HCEC 1CT (cell line): ENCODE measurements at places on chromosomes 4 and X.

- DNase-seq: no peak
Observed at GRCh38 chr4:8725845-8726244, 133.3 kb downstream of the CPZ start.

- DNase-seq: no peak
Observed at GRCh38 chr4:7516773-7517144, 82.0 kb upstream of the PSAPL1 start.

GRCh38 chr4:175394208-175394607 lies 417.9 kb downstream of the GPM6A start:
- DNase-seq: no peak

GRCh38 chr4:22997358-22998224 lies 304.9 kb downstream of the GBA3 start:
- no peak for DNase-seq

- no peak for DNase-seq
Observed at GRCh38 chr4:17740702-17741101, 40.7 kb downstream of the FAM184B start.

GRCh38 chr4:7978907-7979651 lies 39.4 kb upstream of the AFAP1 start:
- no peak for DNase-seq

DNA sequence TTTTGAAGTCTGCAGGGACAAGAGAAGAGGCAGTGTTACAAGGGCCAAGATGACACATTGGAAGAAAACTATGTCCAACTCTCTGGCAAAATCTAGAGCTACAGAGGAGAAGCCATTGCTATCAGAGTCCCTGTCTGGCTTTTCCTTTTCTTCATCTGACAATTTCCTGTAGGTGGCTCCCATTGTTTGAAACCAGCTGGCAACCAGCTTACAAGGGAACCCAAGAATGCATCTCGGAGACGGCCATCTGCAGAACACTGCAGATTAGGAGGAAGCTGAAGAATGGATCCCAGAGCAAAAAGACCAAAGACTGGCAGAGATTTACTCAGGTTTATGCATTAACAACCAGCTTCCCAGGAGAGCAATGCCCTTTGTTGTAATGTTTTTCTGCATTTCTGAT lies 216.2 kb upstream of the CTSO start:
- DNase-seq: no peak

GRCh38 chr4:150479657-150480056 lies 102.3 kb upstream of the MAB21L2 start:
- DNase-seq: no peak

DNA sequence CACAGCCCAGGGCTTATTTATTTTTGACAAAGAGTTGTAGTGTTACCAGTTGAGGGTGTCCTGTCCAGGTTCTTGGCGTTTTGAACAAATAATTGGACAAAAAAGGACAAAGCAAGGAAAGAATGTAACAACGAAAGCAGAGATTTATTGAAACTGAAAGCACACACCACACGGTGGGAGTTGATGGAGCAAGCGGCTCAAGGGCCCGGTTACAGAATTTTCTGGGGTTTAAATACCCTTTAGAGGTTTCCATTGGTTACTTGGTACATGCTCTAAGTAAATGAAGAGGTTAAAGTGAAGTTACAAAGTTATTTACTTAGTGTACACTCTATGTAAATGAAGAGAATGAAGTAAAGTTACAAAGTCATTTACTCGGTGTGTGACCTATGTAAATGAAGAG lies 27.8 kb upstream of the OPHN1 start:
- no peak for DNase-seq
